ENCODE measurements at places on chromosomes 1 and 21. TPM values are rescaled to one million over a fixed set of nuclear protein-coding genes. Genes with fewer than 3 reads are reported as not detected.

Gene ATAD3C
- total RNA-seq, result not detected

Gene TIAM1
- 2.2 TPM for total RNA-seq

Gene MAB21L3
- not detected for total RNA-seq

Gene SMPDL3B
- not detected for total RNA-seq

Gene TFF2
- total RNA-seq, result not detected

Gene PTGFR
- 17.0 TPM for total RNA-seq

Gene RNF207
- 8.2 TPM for total RNA-seq

Gene BEND5
- 6.9 TPM for total RNA-seq

Gene DHRS3
- 71.6 TPM for total RNA-seq

Gene SLC44A3
- total RNA-seq, result 0.34 TPM

Gene E2F2
- under 0.01 TPM for total RNA-seq

Gene SRGAP2
- total RNA-seq, result 30.0 TPM

Gene TIE1
- total RNA-seq, result 1.5 TPM

Gene CR2
- total RNA-seq, result not detected

Gene C1orf226
- total RNA-seq, result 1.8 TPM

Gene GPR89A
- total RNA-seq, result 18.6 TPM

Gene LCA5L
- total RNA-seq, result 2.5 TPM

Gene CNKSR1
- 1.8 TPM for total RNA-seq

Gene CFAP45
- total RNA-seq, result 0.12 TPM

Gene FAM72A
- total RNA-seq, result 0.23 TPM

Gene SLC35D1
- 9.3 TPM for total RNA-seq

Gene COL16A1
- 170 TPM for total RNA-seq

Gene GPR37L1
- total RNA-seq, result not detected

Gene S100A14
- total RNA-seq, result not detected

Gene OLIG2
- total RNA-seq, result not detected

Gene KANK4
- total RNA-seq, result 0.43 TPM

Gene HEYL
- 0.85 TPM for total RNA-seq

Gene DOP1B
- total RNA-seq, result 1.1 TPM

Gene RPE65
- total RNA-seq, result not detected

Gene SAMSN1
- not detected for total RNA-seq

Gene CCDC185
- not detected for total RNA-seq

Gene LCE1C
- total RNA-seq, result not detected

Gene PADI2
- total RNA-seq, result not detected

Gene KIF17
- 0.60 TPM for total RNA-seq

Gene BARHL2
- not detected for total RNA-seq

Gene TINAGL1
- 9.1 TPM for total RNA-seq

Gene PRR9
- not detected for total RNA-seq

Gene CRP
- total RNA-seq, result not detected

Gene SPRR1A
- total RNA-seq, result not detected

Gene NBPF12
- total RNA-seq, result 2.7 TPM

Gene SHC1
- total RNA-seq, result 214 TPM

Gene BNIPL
- 0.17 TPM for total RNA-seq

Gene CAMK1G
- 0.58 TPM for total RNA-seq

Gene GBP7
- total RNA-seq, result not detected

Gene LYPD8
- total RNA-seq, result not detected

Data from pericardium fibroblast (primary cell).